ENCODE measurements at places on chromosomes 7 and 10.

DNA sequence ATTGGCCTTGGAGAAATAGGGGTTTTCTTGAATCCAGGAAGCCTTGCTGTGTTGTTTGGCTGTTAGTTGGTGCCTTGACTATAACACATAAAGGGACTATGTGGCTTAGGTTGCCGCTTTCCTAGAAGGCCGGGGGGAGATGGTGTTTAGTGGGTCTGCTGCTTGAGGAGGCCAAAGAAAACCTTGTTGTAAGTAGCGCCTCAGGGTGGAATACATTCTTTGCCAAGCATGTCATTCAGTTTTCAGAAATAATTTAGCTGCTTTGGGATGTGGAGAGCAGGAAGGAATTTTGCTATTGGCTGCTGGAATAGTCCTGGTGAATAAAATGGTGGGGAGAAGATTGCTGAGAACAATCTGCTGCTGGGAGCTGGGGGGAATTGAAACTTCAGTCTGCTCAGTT is 132.9 kb upstream of the WNT16 start:
- DNase-seq = no peak

DNA sequence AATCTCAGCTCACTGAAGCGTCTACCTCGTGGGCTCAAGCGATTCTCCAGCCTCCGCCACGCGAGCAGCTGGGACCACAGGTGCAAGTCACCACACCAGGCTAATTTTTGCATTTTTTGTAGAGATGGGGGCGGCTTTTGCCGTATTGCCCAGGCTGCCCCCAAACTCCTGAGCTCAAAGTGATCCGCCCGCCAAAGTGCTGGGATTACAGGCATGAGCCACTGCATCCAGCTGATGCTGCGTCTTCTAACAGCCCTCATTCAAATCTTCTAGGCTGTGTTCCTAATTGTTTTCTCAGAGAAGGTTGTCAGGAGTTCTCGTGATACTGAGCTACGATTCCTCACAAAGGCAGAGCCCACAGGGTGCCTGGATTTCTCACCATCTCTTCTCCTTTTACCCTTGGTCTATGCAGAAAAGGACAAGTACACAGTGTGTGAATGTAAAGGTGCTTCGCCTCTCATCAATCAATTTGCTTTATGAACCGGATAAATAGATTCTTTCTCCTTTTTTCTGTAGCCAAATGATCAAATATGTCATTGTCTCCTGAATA is 247.3 kb upstream of the PTN start:
- DNase-seq = no peak

DNA sequence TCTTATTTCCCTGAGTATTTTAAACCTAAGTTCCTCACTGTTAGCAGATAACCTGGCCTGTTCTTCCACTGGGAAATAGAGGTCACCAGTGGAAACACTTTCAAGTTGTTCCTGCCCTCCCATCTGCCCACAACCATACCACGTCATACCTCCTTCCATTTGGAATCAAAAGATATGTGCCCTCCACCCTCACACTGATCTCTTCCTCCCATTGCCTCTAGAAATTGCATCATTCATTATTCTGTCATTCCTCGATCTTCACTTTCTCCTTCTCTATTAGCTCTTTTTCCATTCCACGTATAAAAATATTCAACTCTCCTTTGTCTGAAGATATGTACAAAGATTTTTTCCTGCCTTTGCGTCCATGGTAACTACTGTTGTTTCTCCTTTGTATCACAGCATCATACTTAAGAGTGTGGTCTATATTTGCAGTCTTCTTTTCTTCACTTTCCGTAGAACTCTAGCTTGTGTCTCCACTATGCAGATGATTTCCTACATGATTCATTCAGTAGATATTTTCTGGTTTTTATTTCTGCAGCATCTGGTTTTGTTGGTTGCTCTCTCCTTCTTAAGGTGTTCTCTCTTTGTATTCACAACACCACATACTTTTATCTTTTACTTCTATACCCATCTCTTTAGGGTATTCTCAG is 312.3 kb downstream of the REEP3 start:
- no peak for DNase-seq

GRCh38 chr10:125092564-125093031 is 67.8 kb downstream of the CTBP2 start:
- no peak for DNase-seq

DNA sequence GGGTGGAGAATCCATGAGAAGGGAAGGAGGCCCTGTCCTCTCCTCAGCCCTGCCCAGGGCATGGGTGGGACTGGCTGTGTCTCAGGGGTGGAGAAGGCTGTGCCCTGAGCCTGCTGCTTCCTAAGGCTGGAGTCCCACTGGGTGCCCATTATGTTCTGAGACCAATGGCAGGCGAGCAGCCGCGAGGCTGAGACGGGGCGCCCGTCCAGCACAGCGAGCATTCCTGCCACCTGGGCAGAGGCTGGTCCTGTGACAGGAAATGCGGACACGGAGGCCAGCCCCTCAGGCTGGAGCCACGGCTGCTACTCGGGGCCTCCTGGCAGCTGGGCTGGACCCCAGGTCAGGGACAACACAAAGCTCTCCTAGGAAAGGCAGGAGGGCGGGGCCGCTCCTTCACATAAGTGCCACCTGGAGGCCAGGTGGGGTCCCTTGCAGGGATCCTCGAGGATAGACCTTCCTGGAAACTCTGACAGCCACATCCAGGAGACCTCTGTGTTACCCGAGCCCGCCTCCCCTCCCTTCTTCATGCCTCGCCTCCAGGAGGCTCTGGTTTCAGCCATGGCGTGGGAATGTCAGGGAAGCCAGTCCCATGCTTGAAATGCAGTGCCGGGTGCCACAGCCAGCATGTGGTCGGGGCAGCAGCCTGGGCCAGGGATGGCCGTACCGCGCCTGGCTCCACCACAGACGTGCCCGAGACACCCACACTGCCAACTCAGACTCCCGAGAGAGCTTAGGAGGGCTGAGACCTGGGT is 173.9 kb downstream of the USP6NL start:
- no peak for DNase-seq
